AG09319 (cell line): ENCODE measurements at places on chromosomes 7 and 10.

DNA sequence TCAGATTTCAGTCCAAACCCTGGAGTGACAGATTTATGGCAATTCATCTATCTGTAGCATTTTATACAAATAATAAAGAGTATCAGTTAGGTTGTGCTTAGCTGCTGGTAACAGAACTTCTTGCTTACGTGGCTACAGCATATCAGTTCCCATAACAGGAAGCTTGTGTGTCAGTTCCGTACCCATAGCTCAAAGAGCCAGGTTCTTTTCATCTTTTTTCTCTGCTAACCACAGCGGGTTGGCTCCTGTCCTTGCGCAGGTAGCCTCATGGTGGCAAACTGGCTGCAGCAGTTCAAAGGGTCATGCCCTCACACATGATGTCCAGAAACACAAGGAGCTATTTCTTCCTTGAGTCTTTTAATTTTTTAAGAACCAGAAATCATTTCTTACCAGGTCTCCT, 1041.8 kb downstream of the GATA3 start:
- no peak for DNase-seq

DNA sequence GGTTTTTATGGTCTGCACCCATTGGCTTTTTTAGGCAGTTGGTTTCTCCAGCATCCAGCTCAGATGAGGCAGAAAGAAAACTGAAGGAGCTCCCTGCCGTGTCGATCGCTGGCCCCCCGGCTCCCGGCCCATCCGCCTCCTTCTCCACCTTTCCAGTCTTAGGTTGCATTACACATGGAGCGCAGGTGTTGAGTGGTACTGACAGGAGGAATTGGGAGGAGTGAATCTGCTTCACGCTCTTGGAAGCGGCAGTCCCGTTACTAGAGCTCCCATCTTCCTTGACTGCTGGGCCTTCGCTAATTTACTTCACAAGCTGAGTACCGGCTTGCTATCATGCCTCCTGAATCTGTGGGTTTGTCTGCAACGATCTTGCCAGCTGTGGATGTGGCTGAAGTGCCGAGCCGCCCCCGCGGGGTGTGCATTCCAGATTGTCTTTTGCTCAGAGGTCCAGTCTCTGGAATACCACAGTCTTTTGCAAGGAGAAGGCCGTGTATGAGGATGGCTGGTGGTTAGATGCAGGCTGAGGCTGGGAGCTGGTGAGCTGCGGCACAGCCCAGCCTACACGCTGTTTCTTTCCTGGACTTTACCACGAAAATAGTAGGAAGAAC, 17.1 kb downstream of the IQCE start:
- no peak for DNase-seq

DNA sequence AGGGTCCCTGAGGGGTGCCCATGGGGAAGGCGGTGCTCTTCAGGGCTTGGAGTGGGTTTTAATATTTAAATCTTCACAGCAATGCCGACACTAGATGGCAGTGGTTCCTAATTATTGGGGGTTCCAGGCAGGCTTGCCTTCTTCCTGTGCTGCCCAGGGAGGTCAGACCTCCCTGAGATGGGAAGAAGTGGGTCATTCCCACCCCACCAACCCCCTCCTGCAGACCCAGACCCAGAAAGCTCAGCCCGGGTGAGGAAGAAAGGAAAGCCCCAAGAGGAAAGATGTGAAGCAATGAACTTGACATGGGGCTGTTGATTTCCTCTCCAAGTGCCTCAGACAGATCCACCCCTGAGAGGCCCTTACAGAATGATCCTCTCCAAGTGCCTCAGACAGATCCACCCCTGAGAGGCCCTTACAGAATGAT, 85.1 kb upstream of the LANCL2 start:
- DNase-seq, result peak; percentile 34

GRCh38 chr7:35571611-35572240, 123.2 kb downstream of the HERPUD2 start:
- no peak for DNase-seq

DNA sequence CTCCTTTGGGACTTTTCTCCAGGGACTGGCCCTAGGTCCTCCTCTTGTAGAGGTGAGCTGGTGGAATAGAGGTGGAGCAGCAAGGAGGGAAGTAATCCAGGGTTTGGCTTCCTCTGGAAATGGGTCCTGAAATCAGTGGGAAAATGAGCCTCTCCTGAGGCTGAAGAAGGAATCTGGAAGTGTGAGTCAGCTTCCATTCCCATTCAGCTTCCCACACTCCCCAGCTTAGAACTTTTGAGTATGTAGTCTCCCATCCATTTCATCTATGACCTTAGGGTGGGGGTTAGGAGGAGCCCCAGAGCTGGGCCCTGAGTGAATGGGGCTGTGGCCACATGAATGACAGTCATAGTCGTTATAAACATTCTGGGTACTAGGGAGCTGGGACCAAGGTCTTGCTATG, 17.7 kb downstream of the LDB1 start:
- no peak for DNase-seq

GRCh38 chr7:99557940-99558305, 519 bp upstream of the ZNF655 start:
- DNase-seq, result no peak

- DNase-seq, result no peak
Measured at GRCh38 chr10:104779701-104780100, 138.6 kb downstream of the SORCS3 start.

- no peak for DNase-seq
Measured at GRCh38 chr10:133442191-133442966, 11.4 kb upstream of the SCART1 start.

DNA sequence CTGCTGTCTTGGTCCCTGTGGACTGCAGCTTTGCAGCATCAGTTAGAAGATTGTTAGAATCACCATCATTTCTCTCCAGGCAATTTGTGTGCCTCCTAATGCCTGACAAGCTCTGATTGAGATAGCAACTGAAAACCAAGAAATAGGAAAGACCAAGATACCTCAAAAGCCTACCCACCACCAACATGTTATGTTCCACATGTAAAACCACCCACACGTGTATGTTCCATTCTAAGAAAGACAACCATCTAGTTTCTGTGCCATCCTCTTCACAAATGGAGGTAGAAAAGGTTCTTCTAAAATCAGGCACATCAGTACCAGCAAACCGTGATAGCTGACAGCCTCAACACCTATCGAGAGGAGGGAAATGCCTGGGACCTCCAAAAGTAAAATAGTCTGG, 46.9 kb downstream of the TASOR2 start:
- DNase-seq, result no peak

GRCh38 chr10:131513445-131513844, 201.9 kb upstream of the TCERG1L start:
- DNase-seq, result no peak

DNA sequence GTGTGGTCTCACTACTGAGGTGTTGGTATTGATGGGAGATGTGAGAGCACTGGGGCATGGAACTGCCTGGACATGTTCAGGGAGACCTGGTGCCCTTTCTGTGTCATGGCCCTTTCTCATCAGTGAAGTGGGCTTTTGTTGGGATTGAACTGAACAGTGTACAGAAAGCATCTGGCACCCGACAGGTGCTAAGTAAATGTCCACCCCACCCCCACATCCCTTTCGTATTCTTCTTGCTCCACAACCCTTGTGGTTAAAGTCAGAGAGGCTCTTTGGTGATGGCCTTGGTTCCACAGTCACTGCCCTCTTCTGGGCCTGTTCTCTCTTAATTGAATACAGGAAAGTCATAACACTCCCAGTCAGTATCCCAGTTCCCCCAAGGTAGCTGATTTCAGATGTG, 5.4 kb downstream of the NOM1 start:
- DNase-seq, result no peak

DNA sequence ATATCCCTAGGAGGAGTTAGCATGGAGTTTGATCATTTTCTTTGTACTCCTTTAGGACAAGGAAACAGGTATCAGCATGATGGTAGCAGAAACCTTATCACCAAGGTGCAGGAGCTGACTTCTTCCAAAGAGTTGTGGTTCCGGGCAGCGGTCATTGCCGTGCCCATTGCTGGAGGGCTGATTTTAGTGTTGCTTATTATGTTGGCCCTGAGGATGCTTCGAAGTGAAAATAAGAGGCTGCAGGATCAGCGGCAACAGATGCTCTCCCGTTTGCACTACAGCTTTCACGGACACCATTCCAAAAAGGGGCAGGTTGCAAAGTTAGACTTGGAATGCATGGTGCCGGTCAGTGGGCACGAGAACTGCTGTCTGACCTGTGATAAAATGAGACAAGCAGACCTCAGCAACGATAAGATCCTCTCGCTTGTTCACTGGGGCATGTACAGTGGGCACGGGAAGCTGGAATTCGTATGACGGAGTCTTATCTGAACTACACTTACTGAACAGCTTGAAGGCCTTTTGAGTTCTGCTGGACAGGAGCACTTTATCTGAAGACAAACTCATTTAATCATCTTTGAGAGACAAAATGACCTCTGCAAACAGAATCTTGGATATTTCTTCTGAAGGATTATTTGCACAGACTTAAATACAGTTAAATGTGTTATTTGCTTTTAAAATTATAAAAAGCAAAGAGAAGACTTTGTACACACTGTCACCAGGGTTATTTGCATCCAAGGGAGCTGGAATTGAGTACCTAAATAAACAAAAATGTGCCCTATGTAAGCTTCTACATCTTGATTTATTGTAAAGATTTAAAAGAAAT, 4.8 kb downstream of the BAMBI start:
- DNase-seq, result no peak

DNA sequence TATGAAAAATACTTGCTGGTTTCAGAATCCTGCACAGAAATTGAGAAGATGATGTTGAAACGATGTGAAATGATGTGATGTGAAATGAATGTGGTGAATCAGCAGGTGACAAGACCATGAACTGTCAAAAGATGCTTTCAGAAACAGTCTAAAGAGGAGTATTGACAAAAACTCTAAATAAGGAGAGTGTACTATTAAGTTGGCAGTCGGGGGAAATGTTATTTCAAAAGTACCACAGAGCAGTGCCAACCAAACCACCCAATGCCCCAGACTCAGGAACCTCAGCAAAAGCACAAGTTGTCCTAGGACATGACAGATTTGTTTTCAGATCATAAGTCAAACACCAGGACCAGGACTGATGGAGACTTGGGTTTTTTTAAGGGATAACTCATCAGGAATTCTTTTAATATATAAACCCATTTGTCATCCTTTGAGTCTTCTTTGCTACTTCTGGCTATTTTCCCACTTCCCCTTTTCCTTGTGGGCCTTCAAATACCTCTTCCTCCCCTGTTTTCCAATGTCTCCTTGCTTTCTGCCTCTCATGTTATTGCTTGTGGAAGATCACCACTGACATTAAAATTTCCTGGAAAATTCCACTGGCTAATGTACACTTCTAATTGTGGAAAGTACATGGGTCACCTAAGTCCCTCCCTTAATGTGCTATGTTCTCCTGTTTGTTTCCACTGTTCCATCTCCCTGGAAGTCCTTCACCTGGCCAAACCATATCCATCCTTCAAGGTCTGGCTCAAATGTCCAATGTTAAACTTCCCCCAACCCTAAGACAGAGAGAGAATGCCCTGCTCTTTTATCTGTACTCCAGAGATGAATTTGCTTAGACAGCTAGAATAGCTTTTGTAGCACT, 10.2 kb upstream of the PPP1R3C start:
- DNase-seq, result no peak
